ENCODE measurements at places on chromosomes 6 and 20. TPM values are rescaled to one million over a fixed set of nuclear protein-coding genes. Genes with fewer than 3 reads are reported as not detected.

DNA sequence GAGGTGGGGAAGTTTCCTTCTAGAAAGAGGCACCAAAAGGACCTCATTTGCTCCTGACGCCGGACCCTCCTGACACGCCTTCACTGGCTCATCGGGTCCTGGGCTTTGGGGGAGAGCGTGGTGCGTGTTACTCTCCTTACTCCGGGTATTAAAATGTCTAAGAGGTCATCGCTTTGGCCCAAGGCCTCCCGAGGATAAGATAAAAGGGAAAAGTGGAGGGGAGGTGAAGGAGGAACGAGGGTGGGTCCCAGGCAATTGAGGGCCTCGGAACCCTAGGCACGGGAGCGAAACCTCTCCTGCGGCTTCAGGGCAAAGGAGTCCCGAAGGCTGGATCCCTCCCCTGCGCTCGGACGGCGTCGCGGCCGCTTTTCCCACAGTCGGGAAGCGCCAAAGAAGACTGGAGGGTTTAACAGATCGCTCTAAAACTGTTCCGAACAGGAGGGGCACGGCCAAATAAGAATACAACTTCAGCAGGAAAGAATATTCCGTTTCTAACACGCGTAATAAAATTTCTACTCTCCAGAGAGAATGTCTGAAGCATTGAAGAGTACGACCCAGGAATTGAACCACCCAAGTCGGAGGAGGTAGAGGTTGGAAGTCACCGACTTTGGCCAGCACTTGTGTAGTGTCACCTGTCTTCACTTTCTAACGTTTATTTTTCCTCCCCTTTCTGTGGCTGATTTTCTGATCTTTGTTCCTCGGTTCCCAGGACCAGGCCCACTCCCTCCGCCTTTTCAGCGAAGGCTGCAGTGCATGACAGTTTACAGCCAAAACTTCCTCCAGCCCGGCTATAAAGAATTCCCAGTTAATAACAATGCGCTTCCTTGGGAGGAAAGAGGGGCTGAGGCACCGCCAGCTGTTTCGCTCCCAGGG is 2.1 kb upstream of the TBXT start:
- H3K36me3 ChIP-seq, result no peaks in the 10 kb centered on the region
- no peak overlapping the region for H3K27ac ChIP-seq
- peaks cover 5% of the 10 kb centered on the region for H3K4me1 ChIP-seq
- ATAC-seq, result no peak
- peaks cover 39% of the 10 kb centered on the region for H3K27me3 ChIP-seq
- no peak overlapping the region for H3K4me3 ChIP-seq

The SLC13A3 gene
- not detected for total RNA-seq

The TREML1 gene
- not detected for total RNA-seq

DNA sequence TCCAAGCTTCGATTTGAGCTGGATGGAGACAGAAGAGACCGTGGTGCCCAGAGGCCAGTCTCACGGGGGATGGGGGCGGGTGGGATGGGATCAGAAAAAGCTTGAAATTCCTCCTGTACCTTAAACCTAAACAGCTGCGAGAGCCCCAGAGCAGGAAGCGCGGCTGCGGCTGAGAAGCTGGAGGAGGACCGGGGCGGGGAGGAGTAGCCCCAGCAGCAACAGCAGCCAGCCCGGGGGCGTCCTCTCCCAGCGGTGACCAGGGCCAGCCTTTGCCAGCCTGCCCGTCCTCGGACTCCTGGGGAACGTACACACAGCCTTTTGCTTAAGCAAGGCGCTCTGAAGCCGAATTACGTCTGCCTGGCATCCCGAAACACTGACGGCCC is 17.4 kb upstream of the PRDM13 start:
- H3K27ac ChIP-seq, result no peak overlapping the region
- H3K27me3 ChIP-seq, result peaks cover 44% of the 10 kb centered on the region
- ATAC-seq, result peak; percentile 28
- no peaks in the 10 kb centered on the region for H3K36me3 ChIP-seq

DNA sequence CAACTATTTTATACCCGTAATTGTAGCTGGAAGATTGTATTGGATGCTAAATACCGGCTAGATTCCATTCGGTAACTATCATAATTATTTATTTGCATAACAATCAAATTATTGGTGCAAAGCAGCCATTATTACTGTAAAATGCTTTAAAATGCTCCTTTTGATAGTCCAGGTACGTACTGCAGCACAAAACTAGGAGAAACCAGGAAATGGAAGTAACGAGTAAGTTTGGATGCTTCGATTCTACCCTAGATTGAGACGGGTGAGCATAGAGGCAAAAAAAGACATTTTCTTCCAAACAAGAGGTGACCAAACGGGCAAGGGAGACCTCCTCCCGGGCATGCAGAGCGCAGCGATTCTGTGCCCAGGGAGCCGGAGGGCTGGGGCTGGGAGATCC is 469 bp upstream of the XRN2 start:
- peaks cover 38% of the 10 kb centered on the region for H3K36me3 ChIP-seq
- H3K27ac ChIP-seq, result peak overlapping the region; percentile 92
- H3K27me3 ChIP-seq, result no peaks in the 10 kb centered on the region
- H3K4me3 ChIP-seq, result peak overlapping the region; percentile 97
- ATAC-seq, result peak; percentile 37

Measured in activated T-helper 17 cell treated with anti-CD3 and anti-CD28 coated beads, Interleukin-2, amount 50 U/mL, for 72 hours (primary cell).